Left cardiac atrium (tissue), 4 donors: ENCODE measurements at places on chromosomes 1 and 21. TPM values are rescaled to one million over a fixed set of nuclear protein-coding genes. Genes with fewer than 3 reads are reported as not detected.

CTBS gene
- 8.0 TPM for total RNA-seq

TFF1 gene
- total RNA-seq, result not detected

YOD1 gene
- total RNA-seq, result 3.4 TPM

ARV1 gene
- total RNA-seq, result 19.9 TPM

CALML6 gene
- 0.21 TPM for total RNA-seq

SLAMF7 gene
- total RNA-seq, result 1.9 TPM

CAMK2N1 gene
- total RNA-seq, result 19.4 TPM

NMNAT2 gene
- 23.3 TPM for total RNA-seq

SLC45A1 gene
- total RNA-seq, result 2.2 TPM

CFHR1 gene
- 0.21 TPM for total RNA-seq

DNA sequence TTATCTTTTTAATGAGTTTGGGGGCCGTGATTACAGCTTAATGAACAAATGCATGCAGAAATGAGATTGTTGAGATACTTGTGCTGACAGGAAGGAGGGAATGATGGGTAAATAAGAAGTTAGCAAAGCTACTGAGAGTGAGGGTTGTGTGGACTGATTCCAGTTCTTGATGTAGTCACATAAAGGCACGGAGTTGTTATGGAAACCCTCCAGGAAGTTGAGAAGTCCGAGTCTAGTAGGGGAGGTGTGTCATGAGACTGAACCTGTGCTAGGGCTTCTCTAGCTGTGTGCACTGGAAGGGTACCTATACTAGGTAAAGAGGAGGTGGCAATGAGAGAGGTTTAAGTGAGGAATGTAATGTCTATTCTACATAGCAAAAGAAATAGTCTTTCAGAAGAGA, 475.7 kb downstream of the USP25 start:
- DNase-seq, result no peak

DNA sequence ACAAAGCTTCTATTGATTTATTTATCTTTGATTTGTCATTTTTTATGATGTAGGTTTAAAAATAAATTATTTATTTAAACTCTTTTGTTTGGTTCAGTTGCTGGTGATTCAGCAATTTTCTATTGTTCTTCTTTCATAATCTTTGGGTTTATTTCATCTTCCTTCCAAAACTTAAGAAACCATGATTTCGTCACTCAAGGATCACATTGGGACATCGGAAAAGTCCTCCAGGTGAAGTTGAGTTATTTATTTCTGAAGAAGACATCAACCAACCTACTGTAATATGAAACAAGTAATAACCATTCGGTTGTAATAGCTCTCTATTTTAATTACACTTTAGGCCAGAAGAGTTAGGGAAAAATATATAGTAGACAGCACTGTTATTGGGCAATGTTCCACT, 23.0 kb upstream of the WLS start:
- no peak for DNase-seq

GRCh38 chr21:30104241-30104640, 62.4 kb downstream of the CLDN17 start:
- DNase-seq, result no peak

- DNase-seq, result peak; percentile 64
Observed at GRCh38 chr21:45132841-45133573, 58.6 kb downstream of the ADARB1 start.

DNA sequence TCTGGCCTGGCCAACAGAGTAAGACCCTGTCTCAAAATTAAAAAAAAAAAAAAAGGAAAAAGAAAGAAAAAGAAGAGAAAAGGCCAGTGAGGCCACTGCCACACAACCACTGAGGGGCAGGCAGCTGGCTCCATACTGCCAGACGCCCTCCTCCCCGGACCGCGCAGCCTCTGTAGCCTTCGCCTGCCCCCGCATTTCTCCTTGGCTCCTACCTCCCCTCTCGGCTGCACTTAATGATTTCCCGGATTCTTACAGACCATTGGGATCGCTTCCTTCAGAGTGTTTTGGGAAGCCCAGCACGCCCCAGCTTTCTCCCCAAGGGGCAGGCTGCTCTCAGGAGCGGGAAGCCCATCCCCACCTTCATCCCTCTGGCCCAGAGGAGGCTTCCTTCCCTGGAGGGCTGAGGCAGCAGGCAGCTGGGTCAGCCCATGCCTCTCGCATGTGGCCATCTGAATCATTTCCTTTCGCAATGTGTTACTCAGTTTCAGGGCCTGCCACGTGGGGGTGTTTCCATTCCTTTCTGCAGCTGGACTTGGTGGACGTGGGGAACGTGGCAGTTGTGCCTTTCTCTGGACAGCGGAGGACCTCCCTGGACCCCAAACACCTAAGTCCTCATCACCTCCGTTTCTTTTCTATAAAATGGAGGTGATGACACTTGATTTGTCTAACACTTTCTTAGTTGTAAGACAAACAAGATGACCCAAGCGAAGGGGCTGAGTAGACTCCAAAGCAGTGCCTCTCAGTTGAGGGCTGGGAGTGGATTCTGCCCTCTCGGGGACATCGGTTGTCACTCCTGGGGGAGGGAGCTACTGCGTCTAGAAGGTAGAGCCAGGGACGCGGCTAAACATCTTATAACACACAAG, 2.3 kb downstream of the SLC2A5 start:
- peak; percentile 72 for DNase-seq

DNA sequence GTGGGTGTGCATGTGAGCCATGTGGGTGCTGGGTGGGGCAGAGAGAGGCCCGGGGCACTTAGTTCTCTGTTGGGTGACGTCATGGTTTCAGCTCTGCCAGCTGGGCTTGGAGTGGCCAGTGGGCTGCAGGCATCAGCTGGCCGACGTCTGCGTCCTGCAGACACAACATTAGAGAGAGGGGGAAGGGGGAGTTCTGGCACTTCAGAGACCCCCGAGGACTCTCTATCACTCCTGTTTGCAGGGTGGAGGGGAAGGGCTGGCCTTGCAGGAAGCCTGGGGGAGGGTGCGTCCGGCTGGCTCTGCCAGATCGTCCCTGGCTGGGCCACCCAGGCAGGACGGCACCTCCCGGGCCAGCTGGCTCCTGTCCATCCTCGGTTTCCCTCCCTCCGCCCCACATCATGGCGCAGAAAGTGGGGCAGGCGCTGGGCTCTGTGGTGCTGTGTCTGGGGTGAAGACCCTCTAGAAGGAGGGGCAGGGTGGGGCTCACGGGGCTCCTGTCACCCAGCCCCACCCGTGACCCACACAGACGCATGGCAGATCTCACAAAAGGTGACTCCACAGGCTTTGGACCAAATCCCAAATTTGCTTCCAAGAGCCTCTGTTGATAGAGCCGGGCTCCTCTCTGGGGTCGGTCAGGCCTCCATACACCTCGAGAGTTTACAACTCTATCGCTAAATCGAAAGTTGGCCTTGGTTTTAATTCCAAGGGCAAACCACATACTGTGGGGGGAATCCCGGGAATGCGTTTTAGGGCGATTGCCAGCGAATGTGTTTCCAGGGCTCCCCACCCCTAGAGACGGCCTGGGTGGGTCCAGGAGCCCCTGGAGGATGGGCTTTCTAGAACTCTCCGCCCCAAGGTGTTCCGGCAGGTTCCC, 73.4 kb upstream of the TTC34 start:
- DNase-seq, result no peak

- no peak for DNase-seq
Observed at GRCh38 chr1:35640380-35641232, 720 bp downstream of the PSMB2 start.

DNA sequence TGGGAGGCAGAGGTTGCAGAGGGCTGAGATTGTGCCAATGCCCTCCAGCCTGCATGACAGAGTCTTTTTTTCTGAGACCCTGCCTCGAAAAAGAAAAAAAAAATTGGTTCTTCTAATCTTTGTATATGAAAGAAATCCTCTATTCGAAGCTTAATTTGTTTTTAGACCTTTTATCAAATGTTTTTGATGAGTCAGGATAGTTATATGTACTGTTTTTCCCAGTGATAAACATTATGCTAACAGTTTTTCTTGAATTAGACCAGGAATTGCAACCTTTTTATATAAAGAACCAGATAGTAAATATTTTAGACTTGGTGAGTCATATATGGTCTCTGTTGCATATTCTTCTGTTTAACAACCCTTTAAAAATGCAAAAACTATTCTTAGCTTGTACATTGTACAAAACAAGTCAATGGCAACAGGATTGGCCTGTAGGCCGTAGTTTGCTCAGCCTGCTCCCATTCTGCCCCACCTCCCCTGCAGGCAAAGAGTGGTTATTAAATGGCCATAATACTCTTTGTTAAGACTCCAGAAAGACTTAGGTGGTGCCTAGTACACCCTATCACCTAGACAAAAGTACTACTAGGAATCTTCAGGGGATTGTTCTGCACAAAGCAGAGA, 45.2 kb downstream of the LYST start:
- no peak for DNase-seq

- no peak for DNase-seq
Observed at GRCh38 chr1:40049725-40050124, 9.2 kb downstream of the CAP1 start.

- DNase-seq, result no peak
Observed at GRCh38 chr1:238961790-238962189, 424.6 kb upstream of the CHRM3 start.

DNA sequence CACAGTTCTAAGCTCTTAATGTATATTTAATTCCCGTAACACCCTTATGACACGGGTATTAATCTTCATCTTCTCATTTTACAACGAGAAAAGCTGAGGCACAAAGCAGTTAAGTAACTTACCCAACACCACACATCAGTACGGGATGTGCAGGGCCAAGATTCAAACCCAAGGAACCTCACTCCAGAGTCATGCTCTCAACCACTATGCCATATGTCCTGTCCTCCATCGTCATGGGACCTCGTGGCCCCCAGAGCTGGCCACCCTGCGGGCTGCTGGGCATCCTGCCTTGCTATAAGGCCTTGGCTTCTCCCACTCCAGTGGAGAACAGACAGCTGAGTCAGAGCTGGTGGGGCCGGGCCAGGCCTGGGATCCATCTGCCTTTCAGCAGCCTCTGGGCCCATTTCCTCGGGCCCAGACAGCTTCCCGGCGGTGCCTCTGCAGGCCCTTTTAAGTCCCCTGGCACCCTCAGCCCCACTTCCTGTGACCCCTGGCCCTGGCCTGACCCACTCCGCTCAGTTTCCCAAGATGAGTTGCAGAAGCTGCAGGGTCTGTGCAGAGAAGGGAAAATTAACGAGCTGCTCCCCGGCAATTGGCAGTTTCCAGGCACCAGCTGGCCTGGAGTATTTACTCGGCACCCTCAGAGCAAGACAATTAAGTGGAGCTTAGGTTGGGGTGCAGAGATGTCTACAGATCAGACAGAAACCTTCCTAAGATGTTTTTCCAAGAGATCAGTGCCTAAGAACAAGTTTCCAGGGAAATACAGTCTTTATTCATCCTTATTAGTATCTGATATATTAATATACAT, 98.2 kb downstream of the EPHB2 start:
- DNase-seq, result peak; percentile 71

DNA sequence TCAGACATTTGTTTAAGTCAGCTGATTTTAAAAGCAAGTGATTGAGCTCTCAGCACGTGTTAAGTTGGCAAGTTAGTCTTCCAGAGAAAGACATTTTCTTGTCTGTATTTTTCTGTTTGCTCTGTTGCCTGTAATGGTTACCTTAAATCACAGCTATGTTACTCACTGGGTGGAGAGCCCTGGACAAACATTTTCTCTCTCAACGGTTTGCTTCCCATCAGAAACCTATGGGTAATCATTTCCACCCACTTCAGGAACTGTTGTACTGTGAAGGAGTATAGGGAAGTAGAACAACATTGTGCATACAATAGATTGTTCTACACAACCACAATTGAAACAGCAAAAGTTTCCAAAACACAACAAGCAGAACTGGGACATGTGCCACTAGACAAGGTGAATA, 113.9 kb upstream of the DPT start:
- no peak for DNase-seq

GRCh38 chr1:107464827-107465226, 324.0 kb downstream of the NTNG1 start:
- no peak for DNase-seq

DNA sequence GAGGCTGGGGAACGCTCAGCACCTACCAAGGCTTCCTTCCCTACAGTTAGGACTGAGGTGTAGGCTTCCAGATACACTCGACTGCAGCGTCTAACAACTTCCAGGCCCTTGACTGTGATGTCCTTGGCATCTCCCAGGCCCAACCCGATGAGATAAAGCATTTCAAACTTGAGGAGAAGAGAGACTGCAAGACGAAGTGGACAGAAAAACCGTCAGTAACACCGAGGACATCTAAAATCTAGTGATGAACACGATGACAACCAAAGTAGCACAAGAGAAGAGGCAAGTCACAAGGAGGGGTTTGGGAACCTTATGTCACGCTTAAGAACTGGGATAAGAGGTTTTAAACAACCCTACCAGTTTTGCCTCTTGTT, 314 bp downstream of the DPH5 start:
- peak; percentile 21 for DNase-seq

DNA sequence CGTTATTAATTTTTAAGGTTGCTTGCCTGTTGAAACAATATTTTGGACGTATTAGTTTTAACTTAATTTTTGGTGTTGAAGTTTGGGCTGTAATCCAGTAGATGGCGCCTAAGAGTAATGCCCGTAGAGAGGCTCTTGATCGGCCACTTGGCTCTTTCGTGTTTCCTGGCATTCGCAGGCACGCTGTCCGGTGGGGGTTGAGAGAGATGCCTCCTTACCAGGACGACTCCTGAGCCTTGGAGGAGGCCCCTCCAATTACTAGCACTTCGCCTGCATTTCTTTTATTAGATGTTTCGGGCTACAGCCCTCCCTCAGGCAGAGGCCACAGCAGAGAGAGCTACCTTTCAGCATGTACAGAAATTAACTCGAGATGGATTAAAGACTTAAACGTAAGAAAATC, 12.0 kb downstream of the OR2M4 start:
- DNase-seq, result peak; percentile 11

DNA sequence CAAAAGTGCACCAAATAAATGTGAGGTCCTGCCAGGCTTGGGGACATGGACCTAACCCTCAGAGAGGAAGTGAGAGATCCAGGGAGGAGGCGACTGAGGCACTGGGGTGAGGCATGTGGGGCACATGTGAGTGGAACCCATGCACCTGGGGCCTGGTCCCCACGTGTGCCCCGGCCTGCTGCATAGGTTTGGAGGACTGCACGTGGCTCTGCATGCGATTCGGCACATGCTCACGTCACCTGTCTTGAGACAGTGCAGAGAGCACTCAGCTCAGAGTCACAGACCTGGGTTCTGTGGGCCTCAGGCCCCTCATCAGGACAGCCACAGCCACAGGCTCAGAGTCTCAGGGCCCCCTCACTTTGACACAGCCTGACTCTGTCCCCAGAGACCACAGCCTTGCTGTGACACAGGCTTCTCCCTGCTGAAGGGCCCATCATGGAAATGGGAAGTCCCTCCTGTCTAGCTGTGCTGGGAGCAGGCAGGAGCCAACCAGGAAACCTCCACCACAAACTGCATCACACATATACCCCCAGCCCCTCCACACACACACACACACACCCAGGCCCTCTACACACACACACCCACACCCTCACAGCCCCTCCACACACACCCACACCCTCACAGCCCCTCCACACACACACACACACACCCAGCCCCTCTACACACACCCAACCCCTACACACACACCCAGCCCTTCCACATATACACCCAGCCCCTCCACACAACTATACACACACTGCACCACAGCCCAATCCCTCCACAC, 48.2 kb downstream of the SLC9A1 start:
- no peak for DNase-seq

- no peak for DNase-seq
Observed at GRCh38 chr1:232383455-232384123, 246.3 kb downstream of the SIPA1L2 start.
